Astrocyte of the spinal cord (primary cell): ENCODE measurements at places on chromosomes 12 and 14.
A peak's percentile ranks its signal among the peaks of the same experiment; 100 is the strongest.

- peak; percentile 82 for DNase-seq
Observed at GRCh38 chr14:79543967-79544697, 667.2 kb downstream of the DIO2 start.

- DNase-seq, result no peak
Observed at GRCh38 chr14:56554301-56554700, 25.3 kb upstream of the TMEM260 start.

DNA sequence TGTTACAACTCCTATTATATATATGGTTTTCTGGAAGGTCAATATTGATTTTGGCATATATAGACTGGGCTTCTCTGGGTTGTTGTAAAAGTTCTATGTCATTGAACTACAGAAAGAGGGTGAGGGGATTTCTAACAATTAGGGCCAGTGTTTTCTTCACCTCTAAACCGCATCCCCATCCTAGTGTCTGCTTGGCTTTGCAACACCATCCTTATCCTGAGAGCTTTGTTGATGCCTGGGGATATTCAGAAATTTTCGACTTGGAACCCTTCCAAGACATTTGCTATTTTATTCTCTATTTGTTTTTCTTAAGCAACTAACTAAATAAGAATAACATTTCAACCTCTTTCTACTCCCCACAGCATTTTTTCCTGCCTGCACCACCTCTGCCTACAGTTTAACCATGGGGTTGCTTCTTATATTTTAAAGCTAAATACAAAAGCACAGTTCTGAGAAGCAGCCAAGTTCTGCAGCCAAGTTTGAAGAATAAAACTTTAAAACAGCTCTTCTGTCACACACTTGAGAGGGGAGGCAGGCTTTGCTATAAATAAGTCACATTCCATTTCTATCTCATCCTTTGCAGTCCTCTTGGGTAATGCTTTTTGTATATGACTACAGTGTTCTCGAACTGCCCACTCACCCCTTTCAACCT lies 53.4 kb downstream of the RGS6 start:
- DNase-seq, result peak; percentile 1

DNA sequence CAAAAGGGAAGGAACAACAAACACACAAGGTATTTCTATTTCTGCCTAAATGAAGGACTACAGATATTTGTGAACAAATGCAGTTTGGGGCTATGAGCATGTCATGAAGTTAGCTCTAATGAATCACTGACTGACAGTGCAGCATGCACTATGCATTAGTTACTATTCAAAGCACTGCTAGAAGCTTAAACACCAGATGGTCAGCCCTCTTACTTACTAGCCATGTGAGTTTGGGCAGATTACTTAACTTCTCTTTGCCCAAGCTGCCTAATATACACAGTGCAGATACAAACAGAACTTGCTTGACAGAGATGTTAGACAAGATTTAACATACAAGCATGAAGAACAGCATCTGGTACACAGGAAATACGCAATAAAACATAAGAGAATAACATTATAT lies 96.0 kb downstream of the ATXN2 start:
- DNase-seq, result no peak

DNA sequence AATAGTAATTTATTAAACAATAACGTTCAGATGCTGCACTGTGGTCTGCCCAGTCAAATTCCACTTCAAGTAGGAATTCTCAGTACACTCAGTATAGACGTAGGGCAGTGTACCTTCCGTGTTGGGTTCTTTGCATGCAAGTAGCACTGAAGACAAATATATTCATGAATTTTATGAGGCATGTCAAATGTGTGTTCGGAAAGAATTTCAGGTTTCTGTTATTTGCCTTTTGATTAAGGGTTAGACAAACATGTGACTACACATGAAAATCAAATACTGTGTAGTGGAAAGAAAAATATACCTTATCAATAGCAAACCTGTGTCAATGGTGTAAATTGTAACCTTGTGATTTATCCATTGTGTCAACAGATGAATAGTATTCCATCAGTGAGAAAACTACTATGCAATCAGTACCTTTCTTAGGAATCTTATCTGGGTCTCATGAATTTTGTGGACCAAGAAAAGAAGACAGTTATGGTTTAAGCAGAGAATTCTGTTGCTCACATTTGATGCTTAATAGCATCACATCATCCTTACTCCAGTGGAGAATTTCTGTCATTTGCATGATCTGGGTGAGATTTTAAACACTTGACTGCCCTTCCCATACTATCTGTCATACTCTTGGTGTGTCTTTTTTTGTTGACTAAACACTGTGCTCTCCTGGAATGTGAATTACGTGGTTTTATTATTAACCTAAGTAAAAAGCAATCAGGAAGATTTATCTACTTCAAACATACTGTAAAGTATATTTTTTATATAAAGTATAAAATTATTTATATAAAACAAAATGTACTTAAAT lies 13.3 kb downstream of the TMEM260 start:
- no peak for DNase-seq

DNA sequence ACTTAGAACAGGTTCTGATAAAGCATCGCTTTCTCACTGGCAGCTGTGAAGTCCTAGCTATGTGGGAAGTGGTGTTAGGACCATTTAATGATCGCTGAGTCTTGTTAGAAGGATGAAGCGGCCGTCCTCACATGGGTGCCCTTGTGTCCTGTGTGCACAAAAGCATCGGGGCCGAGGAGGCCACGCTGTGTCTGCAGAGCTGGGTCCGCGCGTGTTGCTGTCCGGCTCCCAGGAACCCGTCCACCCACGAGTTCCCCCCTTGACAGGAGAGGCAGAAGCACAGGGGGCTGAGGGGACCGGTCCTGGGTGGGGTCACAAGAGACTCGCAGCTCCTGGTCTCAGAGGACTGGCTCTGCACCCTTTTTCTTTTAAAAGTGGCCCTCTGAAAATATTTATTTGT lies 90.4 kb downstream of the ADGRD1 start:
- DNase-seq, result no peak

- DNase-seq, result no peak
Observed at GRCh38 chr12:57039016-57039798, 10.7 kb downstream of the MYO1A start.

GRCh38 chr14:102893452-102893851 lies 29.0 kb upstream of the AMN start:
- peak; percentile 87 for DNase-seq

GRCh38 chr12:91935296-91935695 lies 210.3 kb downstream of the BTG1 start:
- no peak for DNase-seq

- no peak for DNase-seq
Observed at GRCh38 chr12:121513464-121514183, 67.2 kb downstream of the KDM2B start.

- no peak for DNase-seq
Observed at GRCh38 chr14:90442388-90442787, 45.6 kb downstream of the CALM1 start.

DNA sequence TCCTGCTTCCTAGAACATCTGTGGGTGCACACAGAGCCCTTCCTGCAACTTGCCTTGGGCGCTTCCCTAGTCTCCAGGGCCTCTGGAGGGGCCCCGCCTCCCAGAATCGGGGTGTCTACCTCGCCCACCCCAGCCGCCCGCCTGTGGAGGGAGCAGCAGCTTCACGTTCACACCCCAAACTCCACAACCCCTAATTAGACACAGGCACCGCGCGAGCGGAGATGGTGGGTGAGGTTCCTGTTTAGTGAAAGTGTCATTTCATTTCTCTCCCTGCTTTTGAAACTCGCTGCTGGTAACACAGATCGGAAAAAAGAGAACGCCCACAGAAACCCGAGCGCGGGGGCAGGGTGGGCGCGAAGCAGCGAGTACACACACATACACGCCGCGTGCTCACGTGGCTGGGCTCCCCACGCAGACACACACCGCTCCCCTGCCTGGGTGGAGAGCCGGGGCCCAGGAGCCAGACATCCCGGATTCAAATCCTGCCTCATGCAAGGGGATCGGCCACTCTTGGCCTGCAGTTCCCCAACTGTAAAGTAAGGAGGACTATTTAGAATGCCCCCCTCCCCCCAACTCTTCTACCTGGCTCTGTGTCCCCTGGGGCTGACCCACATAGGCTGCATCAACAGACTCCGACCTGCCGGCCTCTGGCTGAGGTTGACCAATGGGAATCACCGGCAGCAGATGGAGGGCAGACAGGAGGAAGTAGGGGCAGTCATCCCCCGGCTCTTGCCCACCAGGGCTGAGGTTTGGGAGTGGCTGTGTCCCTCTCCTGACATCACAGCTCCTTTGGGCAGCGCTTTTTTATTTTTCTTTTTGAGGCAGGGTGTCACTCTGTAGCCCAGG lies 79.2 kb upstream of the NCOR2 start:
- DNase-seq, result no peak

DNA sequence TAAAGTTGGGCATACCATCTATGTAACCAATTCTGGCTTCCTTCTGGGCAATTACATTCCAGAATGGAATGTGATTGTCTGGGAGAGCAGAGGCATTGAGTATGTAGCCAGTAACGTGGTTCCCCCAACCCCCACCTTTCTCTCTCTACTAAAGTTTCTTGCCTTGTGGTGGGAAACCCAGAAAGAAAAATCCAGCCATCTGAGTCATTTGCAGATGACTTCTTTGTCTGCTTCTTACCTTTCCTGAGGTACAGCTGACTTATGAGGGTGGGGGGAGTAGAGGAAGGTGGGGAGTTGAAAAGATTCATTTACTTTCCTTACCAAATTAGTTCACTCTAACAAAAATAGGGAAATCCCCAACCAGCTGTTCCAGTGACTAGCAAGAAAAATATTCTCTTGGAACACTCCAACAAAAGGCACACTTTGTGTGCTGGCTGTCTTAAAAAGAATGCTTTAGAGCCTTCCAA lies 112.1 kb upstream of the FRMD6 start:
- DNase-seq, result peak; percentile 94

- peak; percentile 62 for DNase-seq
Observed at GRCh38 chr12:88472775-88473174, 107.5 kb downstream of the KITLG start.

DNA sequence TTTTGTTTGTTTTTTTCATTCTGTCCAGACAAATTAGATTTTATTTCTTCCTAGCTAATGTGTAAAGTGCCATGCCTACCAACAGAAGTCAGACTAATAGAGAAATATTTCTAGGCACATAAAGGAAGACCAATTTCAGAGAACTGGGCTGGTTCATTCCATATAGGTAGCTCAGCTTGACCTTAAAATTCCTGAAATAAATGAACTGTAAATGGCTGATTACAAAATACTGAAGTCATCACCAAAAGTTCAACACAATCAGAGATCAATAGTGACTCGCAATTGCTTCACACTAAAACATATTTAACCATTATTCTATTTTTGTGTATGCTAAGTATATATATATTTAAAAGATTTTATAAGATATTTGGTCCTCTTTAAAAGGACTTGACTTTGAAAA lies 34.2 kb downstream of the PTPRB start:
- no peak for DNase-seq

DNA sequence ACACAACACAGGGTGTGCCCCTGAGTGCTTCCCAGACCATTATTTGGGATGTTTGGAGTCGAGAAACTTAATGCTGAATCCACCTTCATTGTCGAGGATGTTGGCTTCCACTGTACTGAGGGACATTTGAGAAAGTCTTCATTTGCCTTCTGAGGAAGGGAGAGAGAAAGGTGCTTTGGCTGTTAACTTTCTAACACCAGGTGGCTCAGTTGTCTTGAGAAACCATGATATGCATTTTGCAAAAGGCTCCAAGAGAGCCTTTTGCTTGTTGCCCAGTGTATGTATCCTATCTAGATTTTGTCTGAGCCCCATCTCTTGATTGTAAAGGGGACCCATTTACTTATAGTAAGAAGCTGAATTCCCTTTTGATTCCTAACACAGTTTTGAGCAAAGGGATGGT lies 28.6 kb upstream of the NRXN3 start:
- DNase-seq, result no peak

DNA sequence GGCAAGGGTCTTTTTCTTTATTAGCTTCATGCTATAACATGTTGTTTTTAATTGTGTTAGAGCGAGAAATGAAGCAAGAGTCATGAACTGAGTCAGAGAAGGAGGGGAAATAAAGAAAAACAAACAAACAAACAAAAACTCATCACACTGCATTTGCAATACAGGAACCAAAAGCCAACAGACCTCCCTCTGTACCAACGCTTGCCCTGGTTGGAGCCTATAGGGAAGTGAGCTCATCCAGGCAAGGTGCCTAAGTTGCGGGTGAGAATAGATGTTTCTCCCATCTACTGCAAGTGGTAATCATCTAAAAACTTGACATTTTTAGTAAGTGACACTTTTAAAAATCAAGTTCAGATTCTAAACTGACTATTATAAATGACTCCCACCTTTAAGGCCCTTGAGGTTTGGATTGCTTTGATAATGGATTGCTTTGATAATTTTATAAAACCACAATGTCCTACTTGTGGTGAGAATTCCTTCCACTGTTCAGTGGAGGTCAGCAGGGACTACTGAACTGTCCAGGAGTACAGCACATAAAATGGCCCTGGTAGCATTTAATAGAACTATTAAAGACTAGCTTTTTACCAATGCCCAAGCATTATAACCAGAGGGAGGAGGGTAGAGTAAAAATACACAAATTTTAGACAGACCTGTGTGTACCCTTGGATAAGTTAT lies 31.3 kb downstream of the SLC38A1 start:
- DNase-seq, result no peak

DNA sequence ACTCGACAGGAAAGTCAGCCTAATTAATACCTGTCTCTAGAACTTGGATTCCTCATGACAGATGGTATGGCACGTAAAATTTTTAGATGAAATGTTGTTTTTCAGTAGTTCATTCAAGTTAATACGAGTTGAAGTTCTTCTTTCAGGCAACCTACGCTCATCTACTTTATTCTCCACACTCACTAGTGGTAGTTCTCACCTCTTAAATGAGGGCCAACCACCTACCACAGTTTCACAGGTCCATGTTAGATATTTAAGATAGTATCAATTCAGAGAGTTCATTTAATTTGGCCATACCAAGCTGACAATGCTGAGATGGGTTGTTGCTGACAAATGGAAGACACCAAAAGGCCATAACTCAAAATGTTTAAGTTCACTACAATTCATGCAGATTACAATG lies 50.6 kb downstream of the NIN start:
- no peak for DNase-seq

- DNase-seq, result no peak
Observed at GRCh38 chr12:89933911-89934310, 225.3 kb upstream of the ATP2B1 start.

- no peak for DNase-seq
Observed at GRCh38 chr12:6157482-6157881, 33.0 kb upstream of the VWF start.

- DNase-seq, result peak; percentile 35
Observed at GRCh38 chr12:50103767-50104321, at the start of gene GPD1. Gene GPD1 (plus strand): TSS chr12:50104008. CDS start chr12:50104051, 43 bp downstream.

DNA sequence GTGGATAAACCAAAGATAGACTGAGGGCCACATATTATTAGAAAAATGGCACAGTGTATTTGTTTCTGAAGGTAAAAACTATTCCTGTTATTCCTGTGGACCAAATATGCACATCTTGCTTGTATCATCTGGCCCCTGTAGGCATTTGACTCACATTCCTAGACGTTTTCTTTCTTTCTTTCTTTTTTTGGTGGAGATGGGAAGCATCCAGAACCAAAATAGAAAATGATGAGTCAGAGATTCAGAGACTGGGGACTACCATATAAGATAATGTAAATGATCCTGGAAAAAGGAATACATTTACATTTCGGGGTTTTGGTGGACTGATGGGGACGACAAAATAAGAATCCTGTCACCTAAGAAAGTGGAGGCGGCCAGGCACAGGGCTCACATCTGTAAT lies 24.2 kb downstream of the TRIM9 start:
- DNase-seq, result no peak

- peak; percentile 75 for DNase-seq
Observed at GRCh38 chr12:10153271-10154144, 18.4 kb downstream of the OLR1 start.
